Natural killer cell (primary cell): ENCODE measurements at places on chromosomes 6 and 20. TPM values are rescaled to one million over a fixed set of nuclear protein-coding genes. Genes with fewer than 3 reads are reported as not detected.

TMEM200A gene
- total RNA-seq = 0.52 TPM

DNA sequence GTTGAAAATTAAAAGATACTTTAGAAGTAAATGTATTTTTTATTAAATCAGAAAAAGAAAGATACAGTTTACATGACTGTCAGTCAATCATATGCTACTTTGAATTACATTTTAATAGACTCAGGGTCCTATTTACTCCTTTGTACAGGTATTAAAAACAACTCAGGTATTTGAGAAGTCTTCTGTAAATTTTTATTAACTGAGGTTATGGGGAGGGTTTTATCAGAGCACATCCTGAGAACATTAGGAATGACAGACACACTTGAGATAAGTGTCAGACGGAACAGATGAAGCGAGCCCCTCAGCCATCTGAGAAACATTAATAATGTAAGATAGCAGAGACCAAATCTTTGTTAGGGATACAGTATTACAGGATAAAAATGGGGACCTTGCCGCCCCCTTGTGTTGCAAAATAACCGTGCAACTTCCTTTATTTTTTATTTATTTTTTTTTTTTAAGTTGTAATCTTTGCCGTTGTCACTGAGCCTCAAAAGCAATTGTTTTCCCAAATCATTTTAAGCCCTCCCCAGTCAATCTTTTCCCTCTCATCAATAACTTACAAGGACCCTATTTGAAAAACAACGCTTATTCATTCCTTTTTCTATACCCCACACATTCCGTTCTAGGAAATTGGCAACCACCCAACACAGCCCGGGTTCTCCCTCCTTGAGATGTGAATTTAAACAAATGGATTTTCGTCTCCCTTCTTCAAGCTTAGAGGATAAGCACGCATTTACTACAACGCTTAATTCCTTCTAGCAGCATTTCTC is 126.7 kb downstream of the BCAS1 start:
- H3K27ac ChIP-seq = no peak overlapping the region
- H3K4me1 ChIP-seq = peaks cover 19% of the 10 kb centered on the region
- H3K27me3 ChIP-seq = no peaks in the 10 kb centered on the region
- peak; percentile 70 for DNase-seq

- H3K4me3 ChIP-seq = no peak overlapping the region
- DNase-seq = no peak
- no peaks in the 10 kb centered on the region for H3K36me3 ChIP-seq
- no peaks in the 10 kb centered on the region for H3K27me3 ChIP-seq
- no peak overlapping the region for H3K27ac ChIP-seq
Observed at GRCh38 chr6:74638412-74638811, 567.4 kb downstream of the COL12A1 start.

DNA sequence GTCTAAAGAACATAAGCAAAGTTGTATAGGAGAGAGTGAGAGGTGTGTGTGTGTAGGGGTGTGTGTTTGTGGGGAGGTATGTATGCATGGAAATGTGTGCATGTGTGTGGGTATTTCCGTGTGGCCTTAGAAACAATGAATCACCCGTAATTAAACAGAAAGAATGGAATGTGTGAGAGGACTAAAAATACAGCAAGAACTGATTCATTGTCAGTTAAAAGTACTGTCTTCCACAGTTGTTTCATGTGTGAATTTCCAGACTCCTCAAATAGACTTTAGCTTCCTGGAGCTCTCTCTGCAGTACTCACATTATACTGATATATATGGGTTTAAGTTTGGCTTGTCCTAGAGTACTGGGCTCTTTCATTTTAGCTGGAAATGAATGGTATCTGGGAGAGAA is 145.7 kb downstream of the RIMS1 start:
- H3K27ac ChIP-seq = no peak overlapping the region
- no peaks in the 10 kb centered on the region for H3K36me3 ChIP-seq
- no peaks in the 10 kb centered on the region for H3K27me3 ChIP-seq
- no peaks in the 10 kb centered on the region for H3K4me1 ChIP-seq
- no peak overlapping the region for H3K4me3 ChIP-seq
- DNase-seq = no peak

DNA sequence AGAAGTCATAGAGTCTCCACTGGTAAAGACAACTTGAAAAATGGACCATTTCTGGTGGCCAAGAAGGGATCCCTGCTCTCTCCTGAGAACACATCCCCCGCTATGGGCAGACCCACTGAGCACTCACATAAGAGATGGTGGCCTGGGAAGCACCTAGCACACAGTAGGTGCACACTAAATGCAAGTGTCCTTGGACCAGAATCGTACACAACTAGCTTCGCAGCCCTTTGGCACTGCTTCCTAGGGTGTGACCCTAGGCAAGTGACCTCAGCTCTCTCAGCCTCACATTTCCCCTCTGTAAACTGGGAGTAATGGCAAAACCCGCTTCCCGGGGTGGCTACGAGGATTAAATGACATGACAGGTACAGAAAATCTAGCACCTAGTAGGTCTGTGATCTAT is 35.1 kb downstream of the KCNB1 start:
- H3K4me3 ChIP-seq = no peak overlapping the region
- no peaks in the 10 kb centered on the region for H3K27me3 ChIP-seq
- H3K27ac ChIP-seq = no peak overlapping the region

DNA sequence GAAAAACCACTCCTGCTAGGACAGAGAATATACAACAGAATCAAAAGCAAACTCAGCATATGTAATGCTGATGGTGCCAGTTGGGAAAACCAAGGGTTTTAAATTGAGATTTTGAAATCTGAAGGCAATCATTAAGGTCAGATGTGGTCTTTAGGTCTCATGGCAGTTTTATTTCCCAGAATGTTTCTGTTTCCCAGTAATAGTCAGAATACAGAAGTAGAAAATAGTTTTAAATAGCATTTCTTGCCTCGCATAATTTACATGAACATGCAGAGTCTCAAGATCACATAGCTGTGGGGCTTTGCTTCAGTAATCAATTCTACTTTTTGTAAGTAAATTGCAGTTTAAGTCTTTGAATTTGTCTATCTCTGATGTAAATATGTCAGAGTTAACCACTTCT is 58.1 kb downstream of the RNF144B start:
- no peak overlapping the region for H3K4me3 ChIP-seq
- no peak overlapping the region for H3K27ac ChIP-seq
- H3K36me3 ChIP-seq = no peaks in the 10 kb centered on the region
- no peak for DNase-seq
- no peaks in the 10 kb centered on the region for H3K27me3 ChIP-seq

DNA sequence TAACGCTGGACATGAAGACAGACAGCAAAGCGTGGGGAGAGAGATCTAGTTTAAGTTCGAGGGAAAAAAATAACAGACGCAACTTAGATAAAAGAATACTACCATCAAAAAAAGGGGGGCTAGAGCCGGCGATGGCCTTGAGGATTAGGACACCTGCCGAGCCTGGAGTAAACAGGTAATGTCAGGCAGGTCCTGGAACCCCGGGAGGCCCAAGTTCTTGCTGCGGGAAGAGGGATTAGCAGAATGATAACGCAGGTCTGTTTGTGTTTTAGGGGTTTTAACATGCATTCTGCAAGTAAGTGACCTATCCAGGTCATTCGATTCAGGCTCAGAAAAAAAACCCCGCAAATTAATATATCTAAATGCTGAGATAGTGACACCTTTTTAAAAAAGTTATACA is 754 bp upstream of the TMEM170B start:
- H3K4me1 ChIP-seq = peaks cover 6% of the 10 kb centered on the region
- H3K36me3 ChIP-seq = no peaks in the 10 kb centered on the region
- DNase-seq = no peak
- peak overlapping the region; percentile 54 for H3K4me3 ChIP-seq

GRCh38 chr20:59662856-59663512 is 58.6 kb downstream of the PHACTR3 start:
- DNase-seq = no peak
- no peaks in the 10 kb centered on the region for H3K27me3 ChIP-seq
- H3K27ac ChIP-seq = no peak overlapping the region
- H3K36me3 ChIP-seq = no peaks in the 10 kb centered on the region

- no peaks in the 10 kb centered on the region for H3K27me3 ChIP-seq
- no peak overlapping the region for H3K27ac ChIP-seq
- DNase-seq = peak; percentile 59
- H3K4me1 ChIP-seq = peaks cover 36% of the 10 kb centered on the region
- H3K4me3 ChIP-seq = no peak overlapping the region
- H3K36me3 ChIP-seq = peaks cover 5% of the 10 kb centered on the region
Observed at GRCh38 chr20:63696306-63696627, 185 bp upstream of the TNFRSF6B start.

DNA sequence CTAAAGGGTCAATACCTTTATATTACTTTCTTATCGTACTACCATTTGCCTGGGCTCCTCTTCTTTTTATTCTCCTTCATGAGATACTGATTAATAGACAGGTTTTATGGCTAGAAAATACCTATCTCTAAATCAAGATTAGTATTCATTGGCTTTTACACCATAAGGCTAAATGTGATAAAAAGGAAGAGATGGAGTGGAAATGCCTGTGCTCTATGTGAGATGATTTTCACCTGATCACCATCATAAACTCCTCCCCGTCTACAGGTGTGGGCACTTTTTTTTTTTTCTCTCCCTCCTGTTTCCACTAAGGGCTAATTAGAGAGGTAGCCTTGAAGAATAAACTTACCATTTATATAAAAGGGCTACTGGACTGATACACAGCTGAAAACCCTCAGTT is at the start of gene GLYATL3:
TSS of gene GLYATL3 (plus strand) at position 301 of the 400 bp plus-strand sequence. CDS start 12,068 bp downstream, outside the sequence.
- H3K4me1 ChIP-seq = no peaks in the 10 kb centered on the region
- no peaks in the 10 kb centered on the region for H3K27me3 ChIP-seq
- DNase-seq = no peak
- H3K36me3 ChIP-seq = no peaks in the 10 kb centered on the region
- H3K4me3 ChIP-seq = no peak within 1 kb of the TSS

DNA sequence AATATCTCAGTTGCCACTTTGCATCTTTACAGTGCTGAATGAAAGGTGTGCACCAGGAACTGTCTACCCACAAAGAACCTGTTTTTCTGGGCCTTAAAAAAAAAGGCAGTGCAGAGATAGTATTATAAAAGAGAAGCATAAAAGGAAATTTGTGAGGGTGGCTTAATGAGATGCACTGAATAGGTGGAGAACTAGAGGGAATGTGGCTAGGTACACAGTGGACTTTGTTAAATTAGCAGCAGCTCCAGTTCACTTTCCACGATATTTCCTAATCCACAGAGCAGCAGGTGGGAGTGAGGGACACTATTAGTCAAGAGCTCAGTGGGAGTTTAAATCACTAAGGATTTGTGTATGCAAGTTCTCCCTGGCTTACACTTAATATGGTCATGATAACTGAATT is 38.8 kb downstream of the MAP7 start:
- no peaks in the 10 kb centered on the region for H3K27me3 ChIP-seq
- no peak overlapping the region for H3K4me3 ChIP-seq
- DNase-seq = no peak
- no peaks in the 10 kb centered on the region for H3K36me3 ChIP-seq

DNA sequence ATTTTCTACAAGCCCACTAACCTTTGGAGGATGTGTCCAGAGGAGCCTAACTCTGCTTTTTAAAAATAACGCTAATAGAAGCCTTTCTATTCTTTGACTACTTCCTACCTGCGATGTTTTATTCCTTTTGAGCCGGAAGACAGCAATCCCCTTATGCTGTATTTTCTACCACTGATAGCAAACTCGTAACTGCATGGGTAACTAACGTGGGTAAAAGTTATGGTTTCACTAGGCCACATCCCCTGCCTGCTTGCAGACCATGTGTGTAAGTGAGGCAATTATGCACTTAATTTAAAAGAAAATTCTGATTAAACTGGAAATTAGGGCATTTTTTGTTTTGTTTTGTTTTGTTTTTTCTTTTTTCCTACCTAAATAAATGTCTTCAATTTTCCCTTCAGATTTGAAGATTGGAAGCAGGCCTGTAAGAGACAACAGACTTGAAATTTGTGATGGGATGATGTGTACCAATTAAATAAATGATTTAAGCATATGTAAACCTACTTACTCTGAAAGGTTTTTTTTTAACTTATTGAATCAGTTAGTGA is 931 bp downstream of the UFL1 start:
- H3K4me1 ChIP-seq = peaks cover 9% of the 10 kb centered on the region
- H3K27me3 ChIP-seq = no peaks in the 10 kb centered on the region
- H3K4me3 ChIP-seq = peak overlapping the region; percentile 90
- peaks cover 31% of the 10 kb centered on the region for H3K36me3 ChIP-seq
- H3K27ac ChIP-seq = peak overlapping the region; percentile 97

- no peak overlapping the region for H3K4me3 ChIP-seq
- peaks cover 2% of the 10 kb centered on the region for H3K36me3 ChIP-seq
- H3K27me3 ChIP-seq = no peaks in the 10 kb centered on the region
- no peaks in the 10 kb centered on the region for H3K4me1 ChIP-seq
- DNase-seq = peak; percentile 48
- H3K27ac ChIP-seq = no peak overlapping the region
Observed at GRCh38 chr6:142155895-142156757, 9.1 kb downstream of the VTA1 start.

FRK gene
- total RNA-seq = not detected

FOXA2 gene
- total RNA-seq = not detected

GRCh38 chr20:24109008-24109407 is 120.4 kb upstream of the GGTLC1 start:
- no peak for DNase-seq
- H3K27me3 ChIP-seq = no peaks in the 10 kb centered on the region
- no peaks in the 10 kb centered on the region for H3K36me3 ChIP-seq
- H3K4me1 ChIP-seq = no peaks in the 10 kb centered on the region

DNA sequence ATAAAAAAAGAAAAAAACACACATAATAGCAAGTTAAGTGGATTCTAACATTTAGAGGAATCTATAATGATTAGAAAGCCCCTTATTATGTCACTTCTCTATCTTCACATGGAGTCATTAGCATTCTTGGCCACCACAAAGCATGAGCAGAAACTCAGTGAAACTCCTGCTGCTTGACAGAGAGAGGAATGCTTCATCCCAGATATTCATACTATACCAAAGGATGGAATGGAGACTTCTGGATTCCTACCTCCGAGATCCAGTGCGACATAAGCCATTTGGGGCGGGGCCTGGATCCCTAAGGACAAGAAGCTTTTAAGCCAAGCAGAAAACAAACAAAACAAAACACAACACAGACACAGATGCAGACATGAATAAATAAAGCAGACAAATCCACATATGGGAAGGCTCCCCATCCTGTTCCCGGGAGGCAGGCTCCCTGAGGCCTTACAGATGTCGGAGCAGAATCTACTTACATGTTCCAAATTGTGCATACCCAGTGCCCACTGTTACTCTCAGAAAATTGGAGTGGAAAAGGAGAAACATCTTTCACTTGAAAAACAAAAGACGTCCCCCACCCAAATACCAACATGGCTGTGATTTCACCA is 727.3 kb downstream of the MAFB start:
- no peaks in the 10 kb centered on the region for H3K27me3 ChIP-seq
- no peak overlapping the region for H3K27ac ChIP-seq
- H3K36me3 ChIP-seq = no peaks in the 10 kb centered on the region
- no peak overlapping the region for H3K4me3 ChIP-seq
